NCI-H1436 treated with DMSO at 0.1 percent for 48 hours (cell line): ENCODE measurements at places on chromosomes 11 and 22.

GRCh38 chr11:115926601-115927000, 422.4 kb upstream of the CADM1 start:
- DNase-seq = no peak

DNA sequence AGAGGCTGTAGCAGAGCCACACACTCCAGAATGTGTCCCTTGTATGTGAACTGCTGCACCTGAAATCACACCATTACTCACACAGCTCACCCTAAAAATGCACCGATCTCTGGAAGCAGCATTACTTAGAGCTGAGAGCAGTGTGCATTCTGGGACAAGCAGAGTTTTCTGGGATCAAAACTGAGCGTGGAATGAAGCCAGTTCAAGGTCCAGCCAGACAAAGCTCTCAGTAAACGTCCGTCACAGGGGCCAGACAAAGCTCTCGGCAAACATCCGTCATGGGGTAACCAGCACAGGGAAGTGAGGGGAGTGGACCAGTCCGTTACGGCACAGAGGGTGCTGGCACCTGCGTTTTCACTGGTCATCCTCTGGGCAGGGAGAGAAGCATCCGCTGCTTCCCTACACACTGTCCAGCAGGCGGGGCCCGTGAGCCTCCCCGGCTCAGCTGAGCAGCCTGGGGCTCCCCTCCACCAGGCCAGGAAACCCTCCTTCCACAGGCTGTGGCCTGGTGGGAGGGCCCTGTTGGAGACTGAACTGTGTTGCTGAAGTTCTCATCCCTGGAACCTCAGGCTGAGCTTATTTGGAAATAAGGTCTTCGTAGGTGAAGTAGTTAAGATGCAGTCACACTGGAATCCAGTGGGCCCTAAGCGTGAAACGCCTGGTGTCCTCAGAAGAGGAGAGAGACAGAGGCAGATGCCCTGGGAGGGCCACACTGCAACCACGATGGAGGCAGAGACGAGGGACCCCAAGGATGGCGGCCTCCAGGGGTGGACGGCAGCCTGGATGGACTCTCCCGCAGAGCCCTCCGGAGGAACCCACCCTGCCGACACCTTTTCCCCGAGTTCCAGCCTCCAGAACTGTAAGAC, 883.9 kb downstream of the BRD1 start:
- DNase-seq = no peak

- DNase-seq = no peak
These were observed 39.2 kb upstream of the IGLL5 start for GRCh38 chr22:22848364-22848866.

GRCh38 chr11:122157653-122158161, 41.7 kb upstream of the BLID start:
- DNase-seq = no peak

GRCh38 chr22:35445933-35446332, 46.0 kb downstream of the MCM5 start:
- DNase-seq = no peak

GRCh38 chr11:96272529-96273222, 70.3 kb downstream of the MAML2 start:
- no peak for DNase-seq

- DNase-seq = no peak
These were observed 32.3 kb upstream of the ADSL start for GRCh38 chr22:40314041-40314440.

DNA sequence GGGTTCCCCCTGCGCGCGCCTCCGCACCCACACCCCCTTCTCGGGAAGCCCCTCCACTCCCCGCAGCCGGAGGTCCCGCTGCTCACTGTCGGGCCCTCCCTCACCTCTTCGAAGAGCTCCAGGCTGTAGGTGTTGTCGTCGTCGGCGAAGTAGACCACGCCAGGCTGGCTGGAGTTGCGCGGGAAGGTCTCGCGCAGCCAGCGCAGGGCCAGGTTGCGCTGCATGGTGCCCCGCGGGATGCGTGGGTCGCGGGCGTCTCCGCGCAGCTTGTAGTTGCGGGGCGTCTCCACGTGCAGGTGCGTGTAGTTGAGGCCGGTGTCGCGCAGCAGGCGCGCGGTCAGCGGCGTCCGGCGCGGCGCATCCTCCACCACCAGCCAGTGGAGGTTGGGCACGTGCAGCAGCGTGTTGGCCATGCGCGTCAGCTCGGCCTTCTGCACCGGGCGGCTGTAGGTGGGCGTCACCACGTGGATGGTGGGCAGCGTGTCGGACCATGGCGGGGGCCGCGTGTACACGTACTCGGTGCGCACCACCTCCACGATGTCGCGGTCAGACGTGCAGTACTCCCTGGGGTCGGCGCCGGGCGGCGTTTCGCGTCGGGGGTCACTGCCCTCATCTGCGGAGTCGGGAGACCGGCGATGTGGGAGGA, 28.3 kb downstream of the B3GAT1 start:
- no peak for DNase-seq

- DNase-seq = no peak
These were observed 18.1 kb downstream of the SLC37A2 start for GRCh38 chr11:125081098-125081798.

DNA sequence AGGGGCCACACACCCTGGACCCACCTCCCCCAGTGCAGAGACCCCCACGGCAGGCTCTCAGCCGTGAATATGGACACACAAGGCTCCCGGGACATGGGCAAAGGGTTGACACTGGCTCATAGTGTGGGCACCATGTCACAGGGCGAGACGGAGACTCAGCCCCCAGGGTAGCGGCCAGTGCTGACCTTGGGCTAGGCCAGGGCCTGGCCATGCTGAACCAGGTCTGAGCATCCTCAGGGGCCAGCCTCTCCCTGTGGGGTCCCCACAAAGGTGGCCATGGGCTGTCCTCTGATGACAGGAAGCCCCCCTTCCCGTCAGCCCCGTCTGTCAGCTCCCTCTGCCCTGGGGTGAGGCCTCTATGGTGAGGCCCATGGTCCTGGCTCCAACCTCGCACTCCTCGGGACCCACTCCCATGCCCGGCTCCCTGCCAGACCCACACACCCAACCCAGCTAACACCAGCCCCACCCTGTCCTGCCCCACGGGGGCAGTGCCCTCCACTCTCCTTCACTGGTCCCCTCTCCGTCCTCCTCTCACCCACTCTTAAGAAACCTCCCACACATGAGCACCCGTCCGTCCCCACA, 19.0 kb upstream of the PRODH start:
- DNase-seq = no peak

DNA sequence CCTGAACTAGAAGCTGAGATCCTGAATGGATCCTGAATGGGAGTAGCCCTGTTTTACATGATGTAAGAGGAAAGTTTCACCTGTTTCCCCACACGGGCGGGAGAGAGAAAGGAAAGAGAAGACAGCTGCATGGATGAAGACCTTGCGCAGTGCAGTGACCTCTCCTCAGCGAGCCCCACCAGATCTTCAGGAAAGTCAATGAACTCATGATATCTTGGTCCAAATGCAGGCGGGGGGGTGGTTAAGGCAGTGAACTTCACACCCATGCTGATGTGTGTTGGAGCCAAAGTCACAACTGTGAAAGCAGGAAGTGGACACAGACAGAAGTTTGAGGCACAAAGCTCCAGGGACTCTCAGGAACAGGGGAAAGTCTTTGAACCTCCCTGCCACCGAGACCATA, 8.6 kb upstream of the FJX1 start:
- no peak for DNase-seq

- DNase-seq = no peak
These were observed 17.9 kb upstream of the ZC3H12C start for GRCh38 chr11:110075105-110075846.

- no peak for DNase-seq
These were observed 45.3 kb upstream of the NECTIN1 start for GRCh38 chr11:119774172-119774763.
